ENCODE measurements at places on chromosomes 6 and 20.
A peak's percentile ranks its signal among the peaks of the same experiment; 100 is the strongest.

- no peak for DNase-seq
Observed at GRCh38 chr20:63061771-63062100, 55.0 kb upstream of the BHLHE23 start.

GRCh38 chr6:84882768-84883766, 118.7 kb upstream of the TBX18 start:
- no peak for DNase-seq

DNA sequence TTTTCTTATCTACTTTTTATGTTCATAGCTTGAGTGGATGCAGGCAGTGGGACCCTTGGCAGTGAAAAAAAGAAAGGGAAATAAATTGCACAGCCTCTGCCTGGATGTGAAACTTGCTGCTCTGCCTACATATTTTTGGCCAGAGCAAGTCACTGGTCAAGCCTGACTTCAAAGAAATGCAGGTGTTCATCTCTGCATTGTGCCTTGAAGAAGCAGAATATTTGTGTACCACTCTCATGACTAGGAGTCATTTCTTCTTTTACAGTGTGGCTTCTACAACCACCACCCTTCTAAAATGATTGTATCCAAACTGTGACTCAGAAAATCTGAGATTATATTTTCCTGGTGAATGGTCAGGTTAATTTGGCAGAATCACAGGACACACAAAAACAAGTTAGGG, 2.5 kb upstream of the KATNA1 start:
- no peak for DNase-seq

- DNase-seq, result no peak
Observed at GRCh38 chr6:99603421-99604165, 3.0 kb upstream of the PRDM13 start.

- no peak for DNase-seq
Observed at GRCh38 chr6:104711371-104711770, 148.3 kb downstream of the HACE1 start.

DNA sequence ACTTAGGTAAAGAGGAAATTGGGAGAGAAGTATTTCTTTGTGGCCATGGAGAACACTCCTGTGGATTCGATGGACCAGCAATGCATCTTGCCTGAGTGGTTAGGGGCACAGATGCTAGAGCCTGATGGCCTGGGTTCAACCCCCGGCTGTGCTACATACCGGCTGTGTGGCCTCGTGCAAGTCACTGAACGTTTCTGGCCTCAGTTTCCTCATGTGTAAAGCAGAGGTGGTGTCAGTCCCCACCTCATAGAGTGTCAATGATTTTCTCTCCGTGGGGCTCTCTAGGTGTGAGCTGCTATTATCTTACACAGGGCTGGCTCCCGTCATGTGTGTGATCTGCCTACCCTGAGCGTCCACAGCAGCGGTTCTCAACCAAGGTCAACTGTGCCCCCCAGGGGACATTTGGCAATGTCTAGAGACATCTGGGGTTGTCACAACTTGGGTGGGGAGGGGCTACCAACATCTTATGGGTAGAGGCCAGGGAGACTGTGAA, 50.0 kb upstream of the PTPN1 start:
- no peak for DNase-seq

- no peak for DNase-seq
Observed at GRCh38 chr6:13360671-13361540, 32.6 kb upstream of the TBC1D7 start.

DNA sequence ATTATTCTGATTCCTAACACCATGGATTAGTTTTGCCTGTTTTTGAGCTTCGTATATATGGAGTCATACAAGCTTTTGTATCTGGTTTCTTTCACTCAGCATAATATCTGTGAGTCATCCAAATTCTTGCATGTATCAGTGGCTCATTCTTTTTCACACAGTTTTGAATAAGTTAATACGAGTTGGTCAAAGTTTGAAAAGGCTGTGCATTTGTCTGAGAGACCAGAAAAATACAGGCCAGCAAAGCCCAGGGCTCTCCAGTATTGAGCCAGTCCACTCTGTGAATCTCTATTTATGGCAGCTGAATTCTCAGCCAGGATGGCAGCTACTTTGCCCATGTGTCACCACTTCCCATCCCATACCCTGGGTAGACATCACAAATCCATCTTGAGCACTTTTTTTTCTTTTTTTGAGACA, 7.2 kb upstream of the CHMP4B start:
- DNase-seq, result no peak

GRCh38 chr6:33197431-33198048, 2.9 kb downstream of the RXRB start:
- no peak for DNase-seq

DNA sequence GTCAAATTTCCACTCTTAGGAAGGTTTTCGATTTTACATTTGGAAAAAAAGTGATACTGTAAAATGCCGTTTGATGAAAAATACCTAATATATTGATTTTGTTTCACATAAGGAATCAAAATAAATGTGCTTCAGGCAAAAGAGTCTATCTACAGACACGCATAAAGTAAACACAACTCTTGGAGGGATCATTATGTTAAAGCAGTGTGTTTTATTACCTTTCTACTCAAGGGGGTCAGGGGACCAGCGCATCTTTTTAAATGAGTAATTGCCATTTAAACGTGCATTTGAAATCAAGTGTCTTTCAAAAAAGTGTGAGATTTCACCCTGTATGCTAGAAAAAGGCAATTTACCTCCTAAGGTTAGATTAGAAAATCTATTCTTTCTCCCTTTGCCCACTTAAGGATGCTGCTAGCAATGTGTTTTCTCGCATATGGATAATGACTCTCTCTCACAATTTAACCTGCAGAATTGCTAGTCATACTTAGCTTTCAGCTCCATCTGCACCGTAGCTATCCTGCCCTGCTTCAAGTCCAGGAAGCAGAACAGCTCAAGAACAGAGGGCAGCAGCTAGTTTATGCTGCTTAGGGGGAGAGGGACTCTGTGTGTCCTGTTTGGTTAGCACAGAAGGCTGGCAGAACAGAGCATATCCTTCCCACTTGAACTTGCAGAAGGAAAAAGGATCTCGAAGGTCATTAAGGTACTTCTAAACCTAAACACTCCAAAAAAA, 35.0 kb downstream of the NKAIN2 start:
- DNase-seq, result no peak

DNA sequence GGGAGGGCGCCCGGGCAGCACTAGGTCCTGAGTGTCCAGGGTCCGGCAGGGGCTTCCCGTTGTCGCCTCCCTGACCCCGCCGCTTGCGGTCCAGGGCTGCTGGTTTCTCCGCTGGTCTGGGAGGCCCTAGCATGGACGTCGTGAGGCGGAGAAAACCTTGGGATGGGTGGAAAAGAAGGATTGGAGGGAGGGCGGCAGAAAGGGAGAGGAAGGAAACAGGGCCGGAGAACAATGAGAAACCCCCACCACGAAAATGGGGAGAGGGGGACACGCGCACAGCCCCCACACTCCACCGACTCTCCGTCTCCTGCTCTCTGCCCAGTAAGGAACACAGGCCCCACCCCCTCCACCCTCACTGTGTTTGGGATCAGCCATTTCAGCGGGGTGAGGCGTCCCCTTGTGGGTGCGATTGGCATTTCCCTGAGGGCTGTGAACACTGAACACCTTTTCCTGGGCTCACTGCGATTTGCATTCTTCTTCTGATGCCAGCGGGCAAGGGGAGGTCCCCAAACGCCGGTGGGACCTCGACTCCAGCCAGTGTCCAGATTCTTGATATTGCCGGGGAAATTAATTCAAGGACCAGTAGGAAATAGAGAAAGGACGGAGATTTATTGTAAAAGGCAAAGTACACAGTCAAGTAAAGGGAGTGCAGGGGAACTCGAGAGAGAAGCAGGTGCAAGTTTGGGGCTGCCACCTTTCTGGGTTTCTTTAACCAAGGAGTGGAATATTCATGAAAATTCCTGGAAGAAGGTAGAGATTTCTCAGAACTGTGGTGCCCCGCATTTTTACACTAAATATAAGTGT, 3.3 kb upstream of the RAET1G start:
- DNase-seq, result peak; percentile 83

GRCh38 chr6:28232785-28233184, 7.7 kb downstream of the ZSCAN9 start:
- DNase-seq, result no peak

DNA sequence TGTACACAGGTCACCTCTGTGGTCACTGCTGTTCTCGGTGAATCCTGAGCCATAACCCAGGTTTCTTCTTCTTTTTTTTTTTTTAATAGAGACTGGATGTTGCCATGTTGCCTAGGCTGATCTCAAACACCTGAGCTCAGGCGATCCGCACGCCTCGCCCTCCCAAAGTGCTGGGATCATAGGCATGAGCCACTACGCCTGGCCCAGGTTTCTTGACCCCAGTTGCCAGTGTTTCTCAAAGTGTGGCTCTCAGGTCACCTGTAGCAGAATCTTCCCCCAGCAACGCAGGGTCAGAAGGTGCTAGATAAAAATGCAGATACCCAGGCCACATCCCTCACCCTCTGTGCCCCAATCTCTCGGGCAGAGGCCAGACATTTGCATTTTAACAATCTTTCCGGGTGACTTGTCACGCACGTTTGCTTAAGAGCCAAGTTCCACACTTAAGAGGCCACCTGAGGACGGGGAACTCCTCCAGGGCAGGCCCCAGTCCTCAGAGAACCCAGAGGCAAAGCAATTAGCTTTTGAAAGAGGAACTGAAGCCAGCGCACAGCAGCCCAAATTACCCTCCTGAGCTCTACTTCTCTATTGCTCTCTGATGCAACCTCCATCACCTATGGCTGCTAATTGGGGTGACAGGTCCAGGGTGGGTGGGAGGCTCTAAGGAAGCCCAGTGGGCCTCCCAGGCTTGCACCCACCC, 81.8 kb downstream of the NFATC2 start:
- no peak for DNase-seq

DNA sequence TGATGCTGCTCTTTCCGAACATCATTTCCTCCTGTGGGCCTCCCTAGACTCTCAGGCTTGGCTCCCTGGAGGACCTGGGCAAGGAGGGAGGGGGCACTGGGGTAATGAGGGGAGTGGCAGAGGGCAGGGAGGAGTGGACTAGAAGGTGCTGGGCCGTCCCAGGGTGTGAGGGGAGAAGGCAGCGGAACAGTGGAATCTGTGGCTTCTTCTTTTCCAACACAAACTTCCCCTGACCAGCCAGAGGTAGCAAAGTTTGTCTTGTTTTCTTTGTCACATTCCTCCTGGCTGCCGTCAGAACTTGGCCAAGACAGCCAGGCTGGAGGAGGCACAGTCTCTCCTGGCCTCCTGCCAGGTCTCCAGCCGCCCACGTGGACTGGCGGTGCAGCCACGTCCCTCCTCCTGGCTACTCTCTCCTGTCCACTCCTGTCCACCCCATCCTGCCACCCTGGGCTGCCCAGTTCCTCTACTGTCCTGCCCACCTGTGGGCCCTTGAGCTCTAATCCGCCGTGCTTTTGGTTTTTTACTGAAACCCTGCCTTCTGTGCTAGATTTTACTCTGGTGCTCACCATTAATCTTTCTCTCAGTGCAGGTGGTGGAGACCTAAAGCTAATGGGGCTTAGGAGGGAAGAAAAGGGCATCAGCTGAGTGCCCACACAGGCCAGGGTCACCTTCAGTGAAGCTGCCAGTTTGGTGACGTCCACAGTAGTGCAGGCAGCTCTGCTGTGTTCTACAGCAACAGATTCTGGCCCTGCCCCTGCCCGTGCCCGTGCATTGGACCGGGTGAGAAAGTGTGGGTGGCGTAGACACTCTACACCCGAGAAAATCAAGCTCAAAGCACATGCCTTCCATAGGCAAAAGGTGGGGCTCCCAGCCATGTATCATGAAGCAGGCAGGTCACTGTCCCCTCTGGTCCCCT, 2.8 kb upstream of the CDSN start:
- no peak for DNase-seq

- DNase-seq, result no peak
Observed at GRCh38 chr6:81003156-81003555, 749.3 kb downstream of the TENT5A start.

GRCh38 chr6:3482869-3483268, 26.0 kb upstream of the SLC22A23 start:
- no peak for DNase-seq

DNA sequence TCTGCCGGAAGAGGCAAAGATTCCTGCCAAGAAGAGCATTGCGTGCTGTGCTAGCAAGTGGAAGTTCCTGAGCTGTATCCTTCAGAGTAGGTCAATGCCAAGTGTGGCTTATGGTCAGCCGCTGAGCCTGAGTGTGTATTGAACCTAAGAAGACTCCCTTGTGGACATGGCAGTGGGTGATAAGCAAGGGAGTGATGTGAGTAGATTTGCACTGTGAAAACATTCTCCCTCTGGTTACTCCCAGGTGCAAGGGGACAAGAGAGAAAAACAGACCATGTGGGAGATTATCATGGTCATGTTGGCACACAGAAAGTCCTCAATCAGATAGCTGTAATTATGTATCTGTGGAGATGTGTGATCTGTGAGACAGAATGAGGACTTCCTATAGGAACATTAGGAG, 6.1 kb upstream of the TMEM74B start:
- DNase-seq, result no peak

DNA sequence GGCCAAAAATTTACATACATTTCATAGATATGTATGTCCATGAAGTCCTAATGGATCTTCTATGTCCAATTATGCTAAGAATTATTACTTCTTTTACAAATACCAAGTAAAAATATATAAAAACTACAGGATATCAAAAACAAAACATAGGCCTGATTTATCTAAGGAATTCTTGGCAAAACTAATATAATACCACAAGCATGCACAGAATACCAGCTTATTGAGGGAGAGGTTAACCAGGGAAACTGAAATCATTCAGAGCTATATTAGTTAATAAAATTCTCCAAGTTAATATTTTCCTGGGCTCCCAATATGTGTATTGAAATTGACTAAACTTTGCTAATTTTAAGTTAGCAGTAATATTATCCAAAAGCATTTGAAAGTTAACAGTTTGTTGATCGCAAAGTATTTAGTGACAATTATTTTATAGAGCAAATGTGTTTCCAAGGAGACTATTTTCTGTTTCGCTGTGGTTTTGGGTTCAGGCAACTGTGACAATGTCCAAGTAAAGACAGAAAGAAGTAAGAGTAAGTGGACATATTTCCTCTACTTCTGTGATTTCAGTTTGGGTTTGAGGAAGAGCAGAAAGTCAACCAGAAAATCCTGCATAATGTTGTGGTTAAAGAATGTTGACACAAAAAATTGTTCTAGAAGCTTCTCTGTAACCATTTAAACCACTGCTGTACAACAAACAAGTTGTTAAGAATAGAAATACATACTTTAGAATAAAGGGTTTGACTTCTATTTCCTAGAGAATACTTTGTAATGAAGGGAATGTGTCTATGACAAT, 167.4 kb downstream of the COL21A1 start:
- DNase-seq, result no peak

DNA sequence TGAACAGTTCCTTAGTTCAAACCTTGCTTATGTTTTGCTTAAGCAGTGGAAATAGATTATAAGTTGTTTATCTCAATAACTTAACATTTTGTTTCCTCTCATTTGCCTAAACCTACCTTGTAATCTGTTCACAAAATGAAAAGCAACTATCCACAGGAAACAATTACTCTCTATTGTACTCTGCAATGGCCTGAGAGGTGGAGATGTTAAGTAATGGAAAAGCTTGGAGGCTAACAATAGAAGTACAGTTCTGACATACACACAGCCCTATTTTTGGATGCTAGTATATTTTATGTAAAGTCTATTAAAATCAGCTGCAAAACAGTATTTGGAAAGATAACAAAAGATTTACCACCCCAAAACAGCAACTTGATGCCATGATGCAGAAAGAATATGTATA, 82.1 kb downstream of the TINAG start:
- DNase-seq, result no peak
